ENCODE measurements at places on chromosomes 2 and 18.

DNA sequence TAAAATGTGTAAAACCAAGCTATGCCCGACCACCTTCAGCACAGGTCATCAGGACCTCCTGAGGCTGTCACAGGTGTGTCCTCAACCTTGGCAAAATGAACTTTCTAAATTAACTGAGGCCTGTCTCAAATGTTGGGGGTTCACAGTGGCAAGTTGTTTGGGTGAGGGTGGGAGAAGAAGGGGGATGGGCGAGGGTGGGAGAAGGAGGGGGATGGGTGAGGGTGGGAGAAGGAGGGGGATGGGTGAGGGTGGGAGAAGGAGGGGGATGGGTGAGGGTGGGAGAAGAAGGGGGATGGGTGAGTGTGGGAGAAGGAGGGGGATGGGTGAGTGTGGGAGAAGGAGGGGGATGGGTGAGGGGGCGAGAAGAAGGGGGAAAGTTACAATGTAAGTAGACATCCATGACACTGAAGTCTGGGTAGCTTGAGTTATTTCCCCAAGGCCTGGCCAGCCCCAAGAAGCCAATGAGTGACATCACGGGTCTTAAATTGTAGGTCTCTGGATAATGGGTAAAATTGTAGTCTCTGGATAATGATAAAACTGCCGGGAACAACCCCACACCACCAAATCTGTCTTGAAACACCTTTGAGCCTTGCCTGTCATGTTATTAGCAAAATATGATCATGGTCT, 56.3 kb downstream of the TIMM21 start:
- DNase-seq, result no peak

- no peak for DNase-seq
Measured at GRCh38 chr18:49061991-49062831, 111.4 kb upstream of the SMAD7 start.

DNA sequence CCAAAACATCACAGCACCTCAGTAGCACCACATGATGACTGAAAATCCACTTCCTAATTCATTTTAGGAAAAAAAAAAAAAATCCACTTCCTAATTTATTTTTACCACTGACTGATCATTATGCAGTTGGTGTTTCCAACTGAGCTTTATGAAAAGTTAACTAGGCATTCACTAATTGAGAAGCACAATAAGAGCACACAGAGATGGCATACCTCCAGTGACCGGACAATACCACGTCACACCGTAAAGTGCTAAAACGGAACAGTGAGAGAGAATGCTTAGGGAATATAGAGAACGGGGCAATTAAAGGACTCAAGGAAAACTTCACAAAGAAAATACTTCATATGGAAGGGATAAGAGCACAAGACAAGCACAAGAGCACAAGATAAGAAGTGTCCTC, 212.5 kb downstream of the NBAS start:
- no peak for DNase-seq

DNA sequence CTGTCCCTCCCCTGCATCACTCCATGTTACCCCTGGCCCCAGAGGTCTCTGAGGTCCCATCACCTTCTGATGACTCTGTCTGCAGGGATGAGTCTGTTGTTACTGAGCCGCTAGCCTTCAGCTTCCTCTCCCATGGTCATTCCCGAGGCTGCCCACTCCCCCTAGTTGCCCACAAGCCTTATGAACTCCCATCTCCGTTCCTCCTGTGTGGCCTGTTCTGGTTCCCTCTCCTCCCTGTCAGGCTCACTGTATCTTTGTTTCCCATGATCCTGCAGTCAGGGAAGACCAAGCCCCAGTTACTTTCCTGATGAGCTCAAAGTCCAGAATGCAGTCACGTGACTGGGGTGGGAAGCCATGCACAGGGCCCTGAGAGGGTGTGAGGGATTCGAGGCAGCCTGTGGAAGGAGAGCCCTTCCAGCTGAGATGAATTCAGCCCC, 39.5 kb downstream of the INPP4A start:
- DNase-seq, result no peak

DNA sequence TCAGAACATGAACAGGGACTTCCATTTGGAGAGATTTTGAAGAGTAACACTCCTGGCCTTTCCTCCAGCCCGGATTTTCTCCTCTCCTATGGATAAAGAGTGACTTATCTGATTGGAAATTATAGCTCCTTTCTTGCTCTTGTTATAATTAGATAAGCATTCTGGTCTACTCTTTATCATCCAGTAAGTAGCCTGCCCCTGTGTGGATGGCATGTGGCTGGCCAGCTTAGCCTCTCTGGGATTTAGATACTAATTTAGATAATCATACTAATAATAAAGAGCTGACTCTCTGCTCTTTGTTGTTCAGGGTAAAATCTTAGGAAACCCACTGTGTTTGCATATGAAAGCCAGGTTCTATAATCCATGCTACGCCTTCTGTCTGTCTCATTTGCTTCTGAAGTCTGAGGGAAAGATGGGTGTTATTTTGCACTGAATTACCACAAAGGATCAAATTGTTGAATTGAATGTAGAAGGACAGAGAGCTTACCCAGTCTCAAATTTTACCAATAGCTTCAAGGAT, 438.8 kb downstream of the SPAG16 start:
- DNase-seq, result no peak

GRCh38 chr2:30823452-30823851, 16.2 kb upstream of the CAPN13 start:
- no peak for DNase-seq

DNA sequence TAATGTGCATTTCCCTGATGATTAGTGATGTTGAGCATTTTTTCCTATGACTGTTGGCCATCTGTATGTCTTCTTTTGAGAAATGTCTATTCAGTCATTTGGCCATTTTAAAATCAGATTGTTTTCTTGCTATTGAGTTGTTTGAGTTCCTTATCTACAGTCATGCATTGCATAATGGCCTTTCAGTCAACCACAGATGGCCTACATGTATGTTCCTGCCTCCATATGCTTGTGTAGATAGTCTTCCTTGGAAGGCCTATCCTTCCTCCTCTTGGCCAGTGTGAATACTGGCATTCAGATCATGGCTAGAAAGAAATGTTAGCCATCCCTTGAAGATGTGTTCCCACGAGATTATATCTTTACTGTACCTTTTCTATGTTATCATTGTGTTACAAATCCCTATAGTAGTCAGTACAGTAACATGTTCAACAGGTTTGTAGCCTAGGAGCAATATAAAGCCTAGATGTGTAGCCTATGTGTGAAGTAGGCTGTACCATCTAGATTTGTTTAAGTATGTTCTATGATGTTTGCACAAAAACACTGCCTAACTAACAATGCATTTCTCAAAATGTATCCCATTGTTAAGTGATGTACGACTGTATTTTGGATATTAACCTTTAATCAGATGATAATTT, 65.6 kb upstream of the CD302 start:
- DNase-seq, result no peak
